ENCODE measurements at places on chromosomes 2 and 18.

DNA sequence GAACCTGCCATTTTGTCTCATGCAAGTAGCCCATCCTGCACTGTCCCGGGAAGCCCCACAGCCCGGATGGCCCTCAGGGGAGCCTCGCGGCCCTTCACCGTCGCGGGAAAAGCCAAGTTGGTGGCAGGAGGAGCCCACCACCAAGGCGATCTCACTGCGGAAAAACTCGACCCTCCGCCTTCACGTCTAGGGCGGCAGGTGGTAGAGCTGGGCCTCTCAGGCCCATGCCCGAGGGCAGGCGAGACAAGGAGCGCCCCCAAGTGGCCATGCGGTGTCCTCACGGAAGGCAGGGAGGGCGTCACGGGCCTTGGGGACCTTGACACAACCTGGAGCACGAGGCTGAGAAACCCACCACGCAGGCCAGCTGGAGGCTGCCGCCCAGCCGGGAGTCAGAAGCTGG is 34.8 kb upstream of the SKA1 start:
- DNase-seq, result no peak

GRCh38 chr2:85999061-85999831 is 106.4 kb downstream of the POLR1A start:
- no peak for DNase-seq

- no peak for DNase-seq
These were observed 1.0 kb downstream of the DARS1 start for GRCh38 chr2:135984199-135985017.

DNA sequence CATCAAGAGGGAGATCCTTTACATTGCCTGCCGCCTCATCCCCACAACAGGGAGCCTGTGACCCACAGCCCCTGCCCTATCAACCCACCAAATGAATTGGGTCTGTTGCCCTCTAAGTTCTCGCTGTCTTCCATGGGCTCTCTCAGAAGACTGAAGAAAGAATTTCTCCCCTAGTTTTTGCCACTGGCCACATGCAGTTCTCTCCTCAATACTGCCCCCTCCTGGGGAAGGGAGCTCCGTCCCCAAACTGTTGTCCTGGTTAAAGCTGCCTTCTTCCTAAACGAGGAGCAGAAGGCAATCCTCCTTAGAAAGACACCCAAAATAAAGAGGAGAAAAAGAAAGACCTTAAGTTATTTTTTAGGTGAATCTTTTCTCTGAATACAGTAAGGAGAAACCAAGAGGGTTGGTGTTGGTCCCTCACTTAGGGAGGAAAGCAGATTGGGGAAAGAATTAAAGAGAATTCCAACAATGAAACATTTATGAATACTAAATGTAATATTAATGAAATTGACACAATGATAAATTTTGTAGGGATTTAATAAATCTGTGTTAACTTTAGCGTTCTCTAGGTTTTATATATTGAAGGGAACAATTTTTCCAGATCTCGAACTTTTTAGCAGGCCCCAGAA is 31.1 kb upstream of the SATB2 start:
- no peak for DNase-seq

DNA sequence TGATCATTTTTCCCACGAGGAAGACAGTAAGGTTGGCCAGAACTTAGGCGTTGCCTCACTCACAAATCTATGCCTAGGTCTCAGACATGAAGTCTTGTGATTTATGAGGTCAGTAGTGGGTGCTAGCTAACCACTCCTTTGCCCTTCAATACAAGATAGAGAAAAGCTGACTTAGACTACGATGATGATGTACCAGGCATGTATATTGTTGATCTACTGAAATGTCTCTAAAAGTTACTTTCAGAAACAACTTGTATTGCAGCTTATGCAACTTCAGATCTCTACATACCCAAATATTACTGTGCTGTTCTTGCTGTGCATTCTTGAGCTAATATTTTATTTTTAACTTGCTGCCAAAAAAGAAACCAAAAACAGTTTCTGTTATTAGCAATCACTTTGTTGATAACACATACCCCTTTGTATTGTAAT is 30.6 kb downstream of the MAPRE2 start:
- no peak for DNase-seq

DNA sequence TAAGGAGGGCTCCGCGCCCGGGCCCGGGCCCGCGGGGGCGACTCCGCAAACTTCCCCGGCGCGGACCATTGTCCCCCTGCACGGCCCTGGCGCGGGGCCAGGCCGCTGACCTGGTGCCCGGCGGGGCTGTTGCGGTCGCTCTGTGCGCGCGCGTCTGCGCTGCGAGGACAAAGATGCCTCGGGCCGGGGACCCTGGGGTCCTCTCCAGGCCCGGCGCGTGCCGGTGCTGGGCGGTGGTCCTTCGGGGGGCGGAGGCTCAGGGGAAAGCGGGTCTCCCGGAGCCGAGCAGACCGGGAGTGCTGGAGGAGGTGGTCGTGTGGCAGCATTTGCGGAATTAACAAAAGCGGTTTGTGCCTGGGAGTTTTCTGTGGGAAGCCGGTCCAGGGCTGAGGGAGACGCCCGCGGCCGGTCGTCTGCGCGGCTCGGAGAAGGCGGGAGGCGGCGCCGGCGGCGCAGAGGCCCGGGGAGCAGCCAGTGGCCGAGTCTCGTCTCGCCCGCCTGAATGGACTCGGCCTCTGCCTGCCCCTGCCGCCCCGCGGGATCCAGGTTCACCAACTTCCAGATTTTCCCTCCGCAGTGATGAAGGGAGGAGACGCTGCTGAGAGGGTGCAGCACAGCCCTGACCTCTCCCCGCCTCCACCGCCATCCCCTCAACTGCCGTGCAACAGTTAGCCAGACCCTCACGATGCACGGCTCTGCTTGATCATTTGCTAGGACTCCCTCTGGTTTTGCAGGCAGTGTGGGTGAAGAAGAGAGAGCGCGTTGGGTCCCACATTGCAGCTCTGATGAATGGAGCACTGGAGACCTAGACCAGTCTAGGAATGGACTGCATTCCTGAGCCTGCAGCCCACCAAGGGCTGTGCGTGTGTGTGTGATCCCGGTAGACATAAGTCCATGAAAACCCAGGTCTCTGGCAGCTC is 705 bp downstream of the EFR3B start:
- DNase-seq, result no peak
